ENCODE measurements at places on chromosomes 7 and 10. TPM values are rescaled to one million over a fixed set of nuclear protein-coding genes. Genes with fewer than 3 reads are reported as not detected.

POM121 gene
- polyA plus RNA-seq: 35.7 TPM

OGDH gene
- 79.3 TPM for polyA plus RNA-seq

GRCh38 chr10:30527623-30528428 is 93.8 kb downstream of the MAP3K8 start:
- DNase-seq: no peak

- no peak for DNase-seq
These were observed 605 bp downstream of the SUFU start for GRCh38 chr10:102504179-102504975.

DNA sequence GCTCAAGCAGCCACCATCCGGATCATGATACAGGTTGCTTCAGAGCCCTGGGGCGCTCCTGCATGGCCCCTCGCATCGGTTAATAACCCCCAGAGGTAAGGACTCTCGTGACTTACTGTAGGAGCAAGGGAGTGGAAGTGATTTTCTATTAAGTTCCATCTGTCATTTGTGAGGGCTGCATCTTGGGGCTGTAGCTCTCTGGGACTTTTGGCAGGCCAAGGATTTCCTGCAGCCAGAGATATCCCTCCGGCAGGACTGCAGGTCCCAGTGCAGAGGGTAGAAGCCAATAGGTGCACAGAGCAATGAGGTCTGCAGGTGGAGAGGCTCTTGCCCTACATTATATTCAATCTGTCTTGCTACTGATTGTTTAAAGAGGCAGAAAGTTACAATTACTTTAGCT is 356.8 kb upstream of the ADARB2 start:
- no peak for DNase-seq

- no peak for DNase-seq
These were observed 722.7 kb upstream of the CELF2 start for GRCh38 chr10:10294881-10295529.

DNA sequence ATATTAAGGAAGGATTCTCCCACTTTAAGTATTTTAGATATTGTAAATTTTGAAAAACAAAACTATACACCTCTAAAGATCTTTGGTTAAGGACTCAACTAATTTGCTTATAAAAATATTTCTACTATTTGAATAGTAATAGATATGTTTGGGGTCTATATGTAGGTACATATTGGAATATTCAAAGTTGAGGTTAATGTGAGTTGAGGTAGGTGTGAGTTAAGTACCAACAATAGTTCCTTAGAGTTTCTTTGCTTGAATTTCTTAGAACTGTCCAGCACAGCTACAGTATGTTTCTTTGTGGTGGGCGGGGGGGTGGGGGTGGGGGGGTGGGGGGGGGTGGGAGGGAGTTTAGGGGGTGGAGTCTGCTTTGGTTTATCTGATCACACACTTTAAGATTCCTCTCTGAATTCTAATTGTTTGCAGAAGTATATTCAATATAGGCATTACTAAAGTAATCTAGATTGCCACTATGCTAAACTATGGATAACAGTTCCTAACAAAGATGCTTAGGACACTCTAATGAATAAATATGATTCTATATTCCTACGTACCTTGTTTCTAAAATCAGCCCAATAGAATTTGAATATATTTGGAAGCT is 2.1 kb downstream of the GRM3 start:
- DNase-seq: no peak

GRCh38 chr10:13792006-13792405 is 205.2 kb downstream of the PRPF18 start:
- no peak for DNase-seq

DNA sequence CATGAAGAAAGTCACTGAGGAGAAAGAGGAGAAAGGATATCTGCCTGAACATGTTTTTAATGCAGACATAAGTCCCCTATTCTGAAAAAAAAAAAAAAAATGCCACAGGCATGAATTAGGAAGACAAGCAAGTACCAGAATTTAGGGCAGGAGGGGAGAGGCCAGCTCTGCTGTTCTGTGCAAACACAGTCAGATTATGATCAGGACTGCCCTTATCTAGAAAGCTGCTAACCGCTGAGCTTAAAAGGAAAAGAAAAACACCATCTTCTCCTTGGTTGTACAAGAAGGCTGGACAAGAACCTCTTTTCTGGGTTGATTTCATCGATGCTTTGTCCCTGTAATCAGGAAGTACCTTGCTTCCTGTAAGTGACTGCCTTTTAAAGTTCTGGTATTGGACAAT is 15.3 kb upstream of the PWWP2B start:
- DNase-seq: no peak

DNA sequence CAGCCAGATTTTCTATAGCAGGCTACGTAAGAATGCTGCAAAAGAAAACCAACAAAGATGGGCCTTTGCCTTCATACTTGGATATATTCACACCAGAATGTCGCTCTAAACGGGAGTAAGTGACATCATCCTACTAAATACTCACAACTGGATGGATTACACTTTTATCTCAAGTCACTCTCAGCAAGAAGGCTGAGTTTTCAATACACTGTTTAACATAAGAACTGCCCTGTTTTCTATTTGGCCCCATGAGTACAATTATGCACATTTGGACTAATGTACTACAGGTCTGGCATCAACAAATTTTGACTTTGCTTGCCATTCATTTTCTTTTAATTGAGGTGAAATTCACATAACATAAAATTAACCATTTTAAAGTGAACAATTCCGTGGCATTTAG is 8.2 kb downstream of the SLC35B4 start:
- DNase-seq: no peak

All from right renal cortex interstitium (tissue), 3 donors.